ENCODE measurements at places on chromosomes 6 and 20.

DNA sequence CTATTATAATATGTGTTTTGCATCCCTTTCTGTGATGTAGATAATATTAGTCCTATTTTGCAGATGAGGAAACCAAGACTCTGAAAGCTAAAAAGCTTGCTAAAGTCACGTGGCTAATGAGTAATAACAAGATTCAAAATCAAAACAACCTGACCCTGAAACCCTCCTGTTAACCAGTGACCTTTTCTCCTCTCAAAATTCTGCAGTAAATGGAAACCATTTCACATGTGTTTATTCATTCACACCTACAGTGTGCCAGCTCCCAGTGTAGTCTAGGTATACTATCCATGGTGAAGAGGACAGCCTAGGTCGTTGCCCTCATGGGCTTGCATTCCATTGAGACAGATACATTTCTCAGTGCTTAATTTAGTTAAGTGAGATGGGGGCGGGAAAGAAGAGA is 30.6 kb upstream of the PHACTR2 start:
- no peak for DNase-seq

DNA sequence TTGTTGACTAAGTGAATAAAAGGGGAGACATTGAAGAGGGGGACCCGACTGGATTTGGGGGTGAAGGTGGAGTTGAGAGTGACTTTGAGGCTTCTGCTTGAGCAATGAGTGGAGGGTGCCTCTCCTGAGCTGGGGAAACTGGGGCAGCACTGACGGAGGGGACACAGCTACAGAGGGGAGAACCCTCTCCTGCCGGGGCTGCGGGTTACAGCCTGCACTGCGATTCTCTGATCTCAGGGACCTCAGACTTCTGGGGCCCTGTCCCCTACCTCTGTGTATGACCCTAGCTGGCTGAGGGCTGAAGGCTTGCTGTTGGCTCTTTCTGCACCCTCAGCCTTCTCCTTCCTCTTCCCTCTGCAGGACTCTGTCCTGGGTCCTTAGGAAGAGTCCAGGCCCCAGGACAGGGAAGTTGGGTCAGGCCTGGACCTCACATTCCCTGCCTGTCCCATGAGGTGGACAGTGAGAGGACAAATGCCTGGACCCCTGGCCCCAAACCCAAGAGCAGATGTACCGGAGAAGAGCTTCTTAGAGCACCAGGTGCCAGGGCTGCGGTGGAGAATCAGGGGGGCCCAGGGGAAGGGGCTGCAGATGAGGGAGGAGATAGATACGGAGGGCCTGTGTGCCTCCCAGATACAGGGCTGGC is 13.7 kb upstream of the FAM110A start:
- DNase-seq, result no peak

DNA sequence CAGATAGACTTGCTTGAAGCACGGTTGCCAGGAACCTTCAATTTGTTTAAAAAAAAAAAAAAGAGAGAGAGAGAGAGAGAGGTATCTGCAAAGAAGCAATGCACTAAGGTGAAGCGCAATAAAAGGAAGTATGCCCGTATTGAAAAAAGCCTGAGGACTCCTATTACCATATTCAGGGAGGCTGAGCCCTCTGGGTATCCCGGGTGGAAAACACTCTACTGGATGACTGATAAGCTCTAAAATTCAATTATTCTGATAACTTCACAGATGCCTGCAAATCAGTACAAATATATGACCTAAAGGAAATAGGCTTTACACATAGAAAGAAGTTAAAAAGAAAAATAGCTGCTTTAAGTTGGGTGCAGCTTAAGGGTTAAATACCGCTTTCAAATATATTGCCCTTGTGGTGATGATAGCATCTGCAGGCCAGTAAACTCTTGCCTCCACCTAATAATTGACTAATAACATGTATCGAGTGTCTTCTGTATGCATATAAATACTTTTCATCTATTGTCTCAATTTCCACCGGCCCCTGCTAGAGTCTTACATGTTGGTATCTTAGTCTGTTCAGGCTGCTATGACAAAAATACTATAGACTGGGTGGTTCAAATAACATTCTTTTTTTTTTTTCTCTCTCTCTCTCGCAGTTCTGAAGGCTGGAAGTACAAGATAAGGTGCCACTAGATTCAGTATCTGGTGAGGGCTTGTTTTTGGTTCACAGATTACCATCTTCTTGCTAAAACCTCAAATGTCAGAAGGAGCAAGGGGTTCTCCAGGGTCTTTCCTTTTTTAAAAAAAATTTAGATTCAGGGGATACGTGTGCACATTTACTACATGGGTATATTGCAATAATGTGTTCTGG is 187.4 kb upstream of the JARID2 start:
- no peak for DNase-seq

- DNase-seq, result no peak
These were observed 57.6 kb upstream of the CCN6 start for GRCh38 chr6:111996144-111996865.

GRCh38 chr20:58557733-58558342 is 42.6 kb upstream of the APCDD1L start:
- DNase-seq, result no peak

Measured in NCI-H1436 (cell line).